ENCODE measurements at places on chromosomes 7 and 10. TPM values are rescaled to one million over a fixed set of nuclear protein-coding genes. Genes with fewer than 3 reads are reported as not detected.

Gene ZNF485
- 5.4 TPM for total RNA-seq

Gene LRMDA
- 22.6 TPM for total RNA-seq

Gene IGF2BP3
- 11.8 TPM for total RNA-seq

Gene TBRG4
- total RNA-seq: 71.2 TPM

DNA sequence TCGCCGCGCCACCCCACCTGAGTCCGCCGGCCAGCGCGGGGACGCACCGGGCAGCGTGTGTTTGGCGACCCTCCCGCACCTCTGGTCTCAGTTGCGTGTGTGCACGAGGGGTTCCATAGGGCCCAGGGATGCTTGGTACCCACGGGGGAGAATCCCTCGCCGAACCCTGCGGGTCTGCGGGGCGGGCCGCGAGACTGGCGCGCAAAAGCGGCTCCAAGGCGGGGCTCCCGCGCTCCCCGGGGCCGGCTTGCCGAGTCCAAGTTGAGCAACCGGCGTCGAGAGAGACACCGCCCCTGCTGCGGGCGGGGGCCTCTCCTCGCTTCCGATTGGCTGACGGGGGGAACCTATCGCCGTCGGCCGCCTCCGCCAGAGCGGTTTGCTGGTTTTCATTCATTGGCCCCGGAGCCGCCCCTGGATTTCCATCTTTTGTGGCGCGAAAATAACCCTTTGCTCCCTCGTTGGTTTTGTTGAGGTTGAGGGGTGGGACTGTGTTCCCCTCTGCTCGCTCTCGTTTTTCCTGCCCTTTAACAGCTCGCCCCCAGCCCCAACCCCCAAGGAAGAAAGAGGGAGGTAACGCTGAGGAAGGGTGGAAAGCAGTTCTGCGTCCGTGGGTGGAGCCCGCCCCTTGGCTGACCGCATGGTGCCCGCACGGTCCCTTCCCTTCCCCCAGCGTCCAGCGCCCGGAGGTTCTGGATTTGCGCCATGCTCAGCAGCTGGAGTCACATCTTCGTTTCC, 4.0 kb upstream of the IGF2BP3 start:
- H3K36me3 ChIP-seq: no peaks in the 10 kb centered on the region
- peaks cover 32% of the 10 kb centered on the region for H3K4me1 ChIP-seq
- H3K4me3 ChIP-seq: peak overlapping the region; percentile 27
- H3K27ac ChIP-seq: no peak overlapping the region

- peak; percentile 58 for DNase-seq
- no peak overlapping the region for H3K4me3 ChIP-seq
- no peak overlapping the region for H3K27ac ChIP-seq
- no peaks in the 10 kb centered on the region for H3K27me3 ChIP-seq
These were observed 96.4 kb downstream of the WDR37 start for GRCh38 chr10:1152386-1153250.

DNA sequence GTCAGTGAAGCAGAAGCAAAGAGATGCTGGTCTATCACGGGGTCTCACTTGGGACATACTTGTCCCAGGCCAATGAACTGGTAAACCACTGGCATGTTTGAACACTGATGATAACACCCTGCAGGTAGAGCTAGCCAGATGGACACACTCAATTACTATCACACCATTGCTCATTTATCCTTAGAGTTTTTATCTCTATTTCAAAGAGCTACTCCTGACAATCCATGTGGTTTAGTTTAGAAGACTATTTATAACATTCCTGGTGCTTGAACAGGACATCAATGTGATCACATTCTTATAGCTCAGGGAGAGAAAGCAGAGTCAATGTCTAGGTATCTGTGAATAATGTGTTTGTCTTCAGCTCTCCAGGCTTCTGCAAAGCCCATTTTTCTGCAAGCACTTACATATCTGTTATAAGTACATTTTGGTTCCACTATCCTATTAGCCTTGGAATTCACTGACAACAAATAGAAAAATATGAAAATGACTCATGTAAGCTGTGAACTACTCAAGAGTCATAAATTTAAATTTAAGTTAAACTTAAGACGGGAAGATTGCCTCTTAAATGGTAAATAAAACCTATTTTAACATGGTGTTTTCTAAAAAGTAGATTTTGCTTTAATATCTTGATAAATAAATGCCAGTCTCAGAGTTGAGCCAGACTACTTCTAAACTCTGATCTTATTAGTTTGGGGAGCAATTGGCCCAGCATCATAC, 106.7 kb upstream of the MBL2 start:
- DNase-seq: no peak
- no peaks in the 10 kb centered on the region for H3K4me1 ChIP-seq
- H3K36me3 ChIP-seq: no peaks in the 10 kb centered on the region
- H3K27me3 ChIP-seq: no peaks in the 10 kb centered on the region
- H3K27ac ChIP-seq: no peak overlapping the region
- no peak overlapping the region for H3K4me3 ChIP-seq

DNA sequence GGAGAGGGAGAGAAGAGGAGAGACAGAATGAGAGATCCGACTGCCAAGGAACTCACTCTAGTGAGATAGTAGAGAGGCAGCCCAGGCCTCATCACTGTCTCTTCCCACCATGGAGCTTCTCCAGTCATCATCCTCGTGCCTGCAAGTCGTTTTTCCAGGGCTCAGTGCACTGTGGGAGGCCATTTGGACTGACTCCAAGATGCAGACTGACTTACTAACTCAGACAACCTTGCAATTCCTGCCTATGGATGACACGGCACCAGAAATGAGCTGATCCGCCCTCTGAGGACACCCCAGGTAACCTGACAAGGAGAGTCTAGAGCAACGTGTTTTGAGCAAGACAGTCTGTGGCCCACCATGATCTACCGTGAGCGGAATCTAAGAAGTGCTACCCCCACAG, 154.9 kb downstream of the GLI3 start:
- H3K4me3 ChIP-seq: no peak overlapping the region
- no peaks in the 10 kb centered on the region for H3K36me3 ChIP-seq
- peaks cover 36% of the 10 kb centered on the region for H3K4me1 ChIP-seq
- H3K27me3 ChIP-seq: no peaks in the 10 kb centered on the region
- no peak for DNase-seq

DNA sequence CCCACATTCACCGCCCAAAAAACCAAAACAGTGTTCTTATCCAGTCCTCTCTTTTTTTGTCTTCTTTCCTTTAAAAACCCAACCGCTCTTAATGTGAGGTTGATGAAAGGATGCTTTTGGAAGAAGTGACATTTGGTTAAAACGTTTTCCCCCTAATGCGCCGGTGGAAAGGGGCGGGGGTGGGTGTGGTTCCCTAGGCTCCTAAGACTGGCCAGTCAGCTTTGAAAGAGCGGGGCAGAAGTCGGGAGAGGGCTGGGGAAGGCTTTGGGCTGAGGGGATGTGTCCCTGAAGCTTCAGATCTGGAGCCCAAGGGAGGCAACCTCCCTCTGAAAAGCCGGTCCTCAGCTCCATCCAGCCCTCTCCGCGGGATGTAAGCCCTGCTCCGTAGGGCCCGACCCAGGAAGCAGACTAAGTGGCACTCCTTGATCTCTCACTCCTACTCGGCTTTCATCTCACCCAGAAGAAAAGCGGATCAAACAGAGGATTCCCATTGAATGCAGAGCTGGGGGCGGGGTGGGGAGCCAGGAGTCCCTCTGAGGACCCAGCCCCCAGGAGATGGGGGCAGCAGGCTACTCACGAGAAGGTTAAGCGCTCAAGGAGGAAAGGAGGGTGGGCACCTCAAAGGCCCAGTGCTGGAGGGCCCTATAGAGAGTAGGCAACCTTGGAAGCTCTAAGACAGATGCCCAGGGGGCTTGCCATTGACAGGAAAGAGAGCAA, 2.4 kb upstream of the EVX1 start:
- no peak for DNase-seq
- peaks cover 45% of the 10 kb centered on the region for H3K4me1 ChIP-seq
- H3K27me3 ChIP-seq: no peaks in the 10 kb centered on the region
- H3K36me3 ChIP-seq: no peaks in the 10 kb centered on the region

- no peak overlapping the region for H3K4me3 ChIP-seq
- H3K36me3 ChIP-seq: peaks cover 60% of the 10 kb centered on the region
- H3K4me1 ChIP-seq: no peaks in the 10 kb centered on the region
- H3K27me3 ChIP-seq: no peaks in the 10 kb centered on the region
These were observed 21.9 kb downstream of the PDCD4 start for GRCh38 chr10:110893559-110894179.

GRCh38 chr7:33186192-33186591, 56.8 kb downstream of the BBS9 start:
- no peak for DNase-seq
- no peak overlapping the region for H3K4me3 ChIP-seq
- H3K27me3 ChIP-seq: no peaks in the 10 kb centered on the region

DNA sequence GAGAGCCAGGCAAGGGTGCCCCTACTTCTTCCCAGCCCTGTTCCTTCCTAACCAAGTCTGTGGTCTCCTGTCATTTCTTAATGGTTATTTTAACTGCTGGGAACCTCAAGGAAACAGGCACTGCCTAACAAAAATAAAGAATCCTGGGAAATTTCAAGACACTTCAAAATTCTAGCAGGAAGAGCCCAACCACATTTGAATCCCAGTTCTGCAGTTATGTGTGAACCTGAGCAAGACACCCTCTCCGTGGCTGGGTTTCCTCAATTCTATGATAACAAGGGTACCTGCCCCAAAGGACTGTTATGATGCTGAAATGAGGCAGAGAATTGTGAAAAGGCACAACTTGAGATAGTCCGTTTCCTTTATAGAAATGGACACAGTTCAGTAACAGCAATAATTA, 36.2 kb upstream of the DUSP5 start:
- H3K4me1 ChIP-seq: no peaks in the 10 kb centered on the region
- no peak for DNase-seq
- H3K27ac ChIP-seq: no peak overlapping the region
- no peak overlapping the region for H3K4me3 ChIP-seq
- H3K27me3 ChIP-seq: no peaks in the 10 kb centered on the region
- H3K36me3 ChIP-seq: no peaks in the 10 kb centered on the region

DNA sequence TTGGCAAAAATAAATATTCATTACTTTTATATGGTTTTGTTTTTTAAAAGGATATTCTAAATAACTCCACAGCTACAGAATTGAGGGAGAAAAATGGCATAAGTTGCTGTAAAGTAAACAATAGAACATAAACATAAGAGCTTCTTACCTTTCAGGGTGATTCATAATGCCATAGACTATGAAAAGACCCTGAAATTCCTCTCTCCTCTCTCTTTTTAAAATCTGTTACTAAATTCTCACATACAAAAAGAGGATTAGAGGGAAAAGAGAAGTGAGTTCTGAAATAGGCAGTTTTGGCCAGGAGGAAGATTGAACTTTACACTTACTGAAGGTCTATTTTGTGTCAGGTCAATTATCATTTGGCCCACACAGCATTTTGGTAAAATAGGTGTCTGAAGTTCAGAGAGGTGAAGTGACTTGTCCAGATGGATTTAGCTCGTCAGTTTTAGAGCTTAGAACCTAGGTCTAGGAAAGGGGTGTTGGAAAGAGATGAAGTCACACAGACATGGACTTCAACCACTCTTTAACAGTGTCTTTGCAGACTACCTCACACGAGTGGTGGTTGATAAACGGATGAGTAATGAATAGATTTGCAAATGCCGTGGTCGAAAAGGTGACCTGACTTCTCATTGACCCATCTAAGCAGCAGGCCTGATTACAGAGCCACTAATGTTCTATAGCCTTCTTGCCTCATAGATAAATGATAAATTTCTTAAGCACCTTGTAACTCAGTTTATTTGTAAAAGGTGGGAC, 190.6 kb upstream of the CCDC6 start:
- DNase-seq: no peak
- H3K4me3 ChIP-seq: no peak overlapping the region

- no peak overlapping the region for H3K4me3 ChIP-seq
- no peaks in the 10 kb centered on the region for H3K27me3 ChIP-seq
- no peak for DNase-seq
- no peak overlapping the region for H3K27ac ChIP-seq
- no peaks in the 10 kb centered on the region for H3K4me1 ChIP-seq
These were observed 49.9 kb downstream of the NRCAM start for GRCh38 chr7:108406222-108406890.

GRCh38 chr10:72001033-72001395, 36.8 kb downstream of the CHST3 start:
- H3K27me3 ChIP-seq: no peaks in the 10 kb centered on the region
- no peak for DNase-seq
- peaks cover 54% of the 10 kb centered on the region for H3K4me1 ChIP-seq
- no peak overlapping the region for H3K4me3 ChIP-seq
- H3K36me3 ChIP-seq: no peaks in the 10 kb centered on the region
